Left ventricle myocardium superior (tissue), 1 donor: ENCODE measurements at places on chromosomes 6 and 20. TPM values are rescaled to one million over a fixed set of nuclear protein-coding genes. Genes with fewer than 3 reads are reported as not detected.

CPXM1 gene
- 1.7 TPM for total RNA-seq

HBS1L gene
- 89.8 TPM for total RNA-seq

DNA sequence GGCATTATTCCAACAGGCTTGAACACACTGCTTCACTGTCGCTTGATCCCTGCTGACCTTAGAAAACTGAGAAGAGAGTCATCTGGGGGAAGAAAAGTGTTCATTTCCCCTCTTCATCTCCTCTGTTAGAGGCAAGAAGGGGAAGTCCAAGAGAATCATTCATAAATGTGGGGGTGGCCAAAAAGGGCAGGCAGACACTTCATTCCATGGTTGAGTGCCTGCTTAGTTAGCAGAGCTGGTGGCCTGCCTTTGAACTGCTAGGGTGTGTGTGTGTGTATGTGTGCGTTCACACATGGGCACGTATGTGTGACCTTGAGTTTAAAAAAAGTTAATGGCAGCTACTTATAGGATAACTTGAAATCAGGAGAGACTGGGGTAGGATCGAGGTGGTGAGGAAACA is 39.4 kb upstream of the RFPL4B start:
- DNase-seq = no peak

- no peak for DNase-seq
Observed at GRCh38 chr20:8427419-8428040, 295.5 kb downstream of the PLCB1 start.
